ENCODE measurements at places on chromosomes 4 and X.

DNA sequence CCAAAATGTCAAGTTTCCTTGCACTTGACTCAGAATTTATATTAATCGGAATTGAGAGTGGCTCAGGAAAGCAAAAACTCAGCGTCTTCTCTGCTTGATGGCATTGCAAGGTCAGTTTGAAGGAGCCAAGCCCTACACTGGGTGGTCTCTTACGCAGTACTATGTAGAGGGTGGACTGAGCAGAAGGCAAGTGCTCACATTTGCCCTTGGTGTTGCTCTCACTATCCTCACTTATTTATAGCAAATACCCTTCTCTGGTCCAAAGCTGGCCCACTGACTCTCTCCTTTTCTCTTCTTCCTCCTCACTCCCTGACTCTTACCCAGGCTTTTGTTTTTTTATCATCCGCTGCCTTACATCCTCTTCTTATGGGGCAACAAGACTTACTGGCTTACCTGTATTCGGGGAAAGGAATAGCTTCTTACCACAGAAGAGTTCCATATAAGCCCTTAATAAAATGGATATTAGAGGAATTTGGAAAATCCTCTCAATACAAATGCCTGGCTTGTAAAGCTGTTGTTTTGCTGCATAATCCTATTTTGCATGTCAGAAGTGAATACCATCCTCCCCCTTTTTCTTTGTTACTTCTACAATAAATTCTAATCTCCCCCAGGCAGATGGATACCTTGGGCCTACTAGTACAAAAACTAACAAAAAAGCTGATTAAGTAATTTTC, 24.8 kb upstream of the GATB start:
- DNase-seq: no peak

- DNase-seq: no peak
These were observed 6.1 kb downstream of the SLAIN2 start for GRCh38 chr4:48347282-48347921.

GRCh38 chr4:74659576-74660411, 134.5 kb downstream of the BTC start:
- no peak for DNase-seq

DNA sequence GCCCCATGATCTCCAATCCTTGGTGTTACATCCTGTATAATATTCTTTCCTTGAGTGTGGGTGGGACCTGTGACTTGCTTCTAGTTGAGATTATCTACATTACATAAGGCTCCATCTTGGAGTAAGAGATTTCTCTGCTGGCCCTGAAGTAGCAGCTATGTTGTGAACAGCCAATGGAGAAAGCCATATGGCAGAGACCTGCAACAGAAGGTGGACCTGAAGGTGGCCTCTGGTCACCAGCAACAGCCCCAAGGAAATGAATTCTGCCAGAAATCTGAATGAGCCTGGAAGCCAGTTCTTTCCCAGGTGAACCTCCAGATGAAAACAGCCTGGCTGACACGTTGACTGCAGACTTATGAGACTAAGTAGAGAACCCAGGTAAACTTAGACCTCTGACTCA, 2.3 kb upstream of the INTS6L start:
- no peak for DNase-seq

GRCh38 chr4:42320822-42321388, 76.4 kb upstream of the SHISA3 start:
- DNase-seq: no peak
